ENCODE measurements at places on chromosomes 13 and 19. TPM values are rescaled to one million over a fixed set of nuclear protein-coding genes. Genes with fewer than 3 reads are reported as not detected.
A peak's percentile ranks its signal among the peaks of the same experiment; 100 is the strongest.

- peaks cover 50% of the 10 kb centered on the region for H3K4me1 ChIP-seq
- H3K27me3 ChIP-seq: no peaks in the 10 kb centered on the region
- no peak overlapping the region for H3K27ac ChIP-seq
- H3K36me3 ChIP-seq: no peaks in the 10 kb centered on the region
Measured at GRCh38 chr13:40662866-40663265, 3.6 kb downstream of the FOXO1 start.

SEMA6B gene
- total RNA-seq: 0.55 TPM

DNA sequence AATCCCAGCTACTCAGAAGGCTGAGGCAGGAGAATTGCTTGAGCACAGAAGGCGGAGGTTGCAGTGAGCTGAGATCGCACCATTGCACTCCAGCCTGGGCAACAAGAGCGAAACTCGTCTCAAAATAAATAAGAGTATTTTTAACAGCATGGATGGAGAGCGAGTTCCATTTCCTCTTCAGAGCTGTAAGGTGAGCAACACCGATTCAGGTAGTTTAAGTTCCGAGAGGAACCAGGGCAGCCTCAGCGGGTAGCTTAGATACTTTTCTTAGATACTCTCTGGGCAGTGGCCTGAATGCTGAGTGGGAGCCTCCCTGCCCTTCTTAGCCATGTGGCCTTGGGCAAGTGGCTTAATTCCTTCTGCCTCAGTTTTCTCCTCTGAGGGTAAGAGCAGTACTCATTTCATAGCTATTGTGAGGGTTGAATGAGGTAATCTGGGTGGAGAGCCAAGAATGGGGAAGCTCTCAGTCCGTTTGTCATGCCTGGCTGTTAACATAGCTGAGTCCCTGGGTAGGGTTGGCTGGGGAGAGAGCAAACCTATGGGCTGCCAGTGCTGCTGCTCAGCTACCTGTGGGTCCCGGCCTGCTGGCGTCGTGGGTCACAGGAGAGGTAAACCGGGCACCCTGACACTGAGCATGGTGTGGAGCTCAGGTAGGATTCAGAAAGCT is 4.1 kb downstream of the ATP11A start:
- H3K36me3 ChIP-seq: no peaks in the 10 kb centered on the region
- H3K27ac ChIP-seq: no peak overlapping the region
- H3K4me1 ChIP-seq: peaks cover 36% of the 10 kb centered on the region
- no peak for DNase-seq
- H3K27me3 ChIP-seq: no peaks in the 10 kb centered on the region
- no peak overlapping the region for H3K4me3 ChIP-seq

DNA sequence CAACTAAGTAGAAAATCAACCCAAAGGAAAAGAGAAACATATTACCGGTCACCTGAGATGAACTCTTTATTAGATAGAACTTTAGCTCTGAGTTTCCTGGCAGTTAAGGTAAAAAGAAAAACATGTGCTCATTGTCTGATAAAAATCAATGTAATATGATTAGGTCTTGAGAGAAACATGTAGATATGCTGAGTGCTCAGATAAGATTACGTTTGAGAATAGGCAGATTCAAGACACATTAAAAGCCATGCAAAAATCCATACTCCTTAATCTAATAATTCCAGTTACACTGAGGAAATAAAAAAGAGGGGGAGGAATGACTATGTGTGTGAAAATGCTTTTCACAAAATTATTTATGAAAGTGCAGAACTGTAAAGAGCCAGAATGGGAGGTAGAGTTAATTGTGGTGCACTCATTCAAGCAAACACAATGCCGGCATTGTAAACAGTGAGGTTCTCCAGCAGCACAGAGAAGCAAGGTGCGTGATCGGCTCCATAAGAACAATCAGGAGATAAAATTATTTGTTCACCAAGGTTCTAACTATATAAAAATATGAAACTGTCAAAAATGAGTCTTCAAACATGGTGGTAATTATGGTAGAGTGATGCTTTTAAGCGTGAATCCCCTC is 88.8 kb downstream of the MBNL2 start:
- H3K4me3 ChIP-seq: no peak overlapping the region
- no peak for DNase-seq
- no peaks in the 10 kb centered on the region for H3K4me1 ChIP-seq
- H3K27ac ChIP-seq: no peak overlapping the region
- no peaks in the 10 kb centered on the region for H3K27me3 ChIP-seq

C2CD4C gene
- total RNA-seq: not detected

DNA sequence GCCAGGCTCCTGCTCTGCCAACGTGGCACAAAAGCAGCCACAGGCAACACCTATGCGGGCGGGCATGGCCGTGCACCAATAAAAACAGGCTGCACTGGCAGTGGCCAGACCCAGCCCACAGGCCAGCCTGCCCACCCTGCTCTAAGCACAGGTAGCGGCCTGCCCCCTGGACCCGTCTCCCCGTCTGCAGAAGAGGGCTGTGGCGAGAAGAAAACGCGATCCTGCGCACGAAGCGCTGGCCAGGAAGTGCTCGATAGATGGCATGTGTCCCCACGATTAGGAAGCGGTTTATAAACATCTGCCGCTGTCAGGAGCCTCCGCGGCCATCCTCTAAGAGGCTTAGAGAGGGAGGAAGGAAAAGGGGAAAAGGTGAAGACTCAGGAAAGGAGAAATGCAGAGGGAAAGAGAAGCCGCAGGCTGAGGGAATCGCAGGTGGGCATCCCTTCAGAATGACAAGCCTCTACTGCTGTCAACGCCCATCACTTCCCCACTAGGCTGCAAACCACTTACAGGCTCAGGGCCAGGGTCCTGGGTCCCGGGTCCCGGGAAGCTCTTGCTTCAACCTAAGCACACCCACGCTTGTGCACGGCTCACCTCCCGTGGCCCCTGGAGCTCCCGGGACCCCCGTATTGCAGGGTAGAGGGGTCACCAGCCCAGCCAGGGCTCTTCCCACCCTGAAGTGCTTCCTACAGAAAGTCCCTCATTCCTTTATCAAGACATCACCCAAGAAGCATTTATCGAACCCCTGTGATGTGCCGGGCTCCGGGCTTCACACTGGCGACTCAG is 10.5 kb downstream of the MLLT1 start:
- DNase-seq: no peak
- no peaks in the 10 kb centered on the region for H3K4me1 ChIP-seq
- no peak overlapping the region for H3K4me3 ChIP-seq
- H3K27ac ChIP-seq: no peak overlapping the region

LTBP4 gene
- total RNA-seq: 103 TPM

DLL3 gene
- 0.92 TPM for total RNA-seq

SGCG gene
- total RNA-seq: not detected

DNA sequence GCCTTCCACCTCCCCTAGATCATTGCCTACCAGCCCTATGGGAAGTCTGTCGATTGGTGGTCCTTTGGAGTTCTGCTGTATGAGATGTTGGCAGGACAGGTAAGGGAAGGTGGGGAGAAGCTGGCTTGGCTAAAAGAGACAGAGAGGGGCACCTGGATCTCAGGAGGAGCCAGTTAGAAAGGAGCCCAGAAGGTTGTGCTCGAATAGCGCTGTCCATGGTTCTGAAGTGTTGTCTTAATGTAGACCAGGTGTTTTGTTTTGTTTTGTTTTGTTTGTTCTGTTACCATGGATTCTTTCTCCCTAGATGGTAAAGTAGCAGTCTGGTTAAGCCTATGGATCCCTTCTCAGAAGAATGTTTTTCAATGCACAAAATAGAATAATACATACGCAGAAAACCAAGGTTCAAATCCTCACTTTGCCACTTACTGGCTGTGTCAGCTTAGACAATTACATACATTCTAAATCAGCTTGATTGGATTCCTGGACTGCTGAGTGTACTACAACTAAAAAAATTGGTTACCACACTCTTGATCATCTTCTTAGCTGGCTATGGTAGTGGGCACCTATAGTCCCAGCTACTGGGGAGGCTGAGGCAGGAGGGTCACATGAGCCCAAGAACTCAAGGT is 5.9 kb upstream of the CACNG7 start:
- peak; percentile 26 for DNase-seq
- no peaks in the 10 kb centered on the region for H3K36me3 ChIP-seq
- H3K27ac ChIP-seq: no peak overlapping the region
- H3K27me3 ChIP-seq: peaks cover 22% of the 10 kb centered on the region

ATP4B gene
- total RNA-seq: not detected

Measured in CD8-positive, alpha-beta memory T cell (primary cell).